Vagina (tissue), 2 donors: ENCODE measurements at places on chromosomes 3 and 15. TPM values are rescaled to one million over a fixed set of nuclear protein-coding genes. Genes with fewer than 3 reads are reported as not detected.

DNA sequence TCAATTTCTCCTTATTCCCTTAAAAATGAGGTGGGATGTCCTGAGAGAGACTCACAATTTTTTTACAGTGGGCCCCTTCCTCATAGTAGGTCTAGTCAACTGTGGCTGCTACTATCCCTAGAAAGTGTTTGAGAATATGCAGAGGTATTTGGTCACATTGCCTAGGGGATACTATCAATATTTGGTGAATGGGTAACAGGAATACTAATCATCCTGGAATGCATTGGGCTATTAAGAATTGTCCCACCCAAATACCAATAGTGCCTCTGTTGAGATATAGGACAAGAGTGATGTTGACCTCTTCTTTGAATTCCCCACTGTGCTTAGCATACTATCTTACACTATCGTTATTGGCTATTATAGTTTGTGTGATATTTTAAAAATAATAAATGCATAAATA lies 389.4 kb downstream of the DIPK2A start:
- H3K27me3 ChIP-seq = no peaks in the 10 kb centered on the region
- H3K36me3 ChIP-seq = no peaks in the 10 kb centered on the region
- no peak for DNase-seq

ALDH1L1 gene
- 19.2 TPM for total RNA-seq

DNA sequence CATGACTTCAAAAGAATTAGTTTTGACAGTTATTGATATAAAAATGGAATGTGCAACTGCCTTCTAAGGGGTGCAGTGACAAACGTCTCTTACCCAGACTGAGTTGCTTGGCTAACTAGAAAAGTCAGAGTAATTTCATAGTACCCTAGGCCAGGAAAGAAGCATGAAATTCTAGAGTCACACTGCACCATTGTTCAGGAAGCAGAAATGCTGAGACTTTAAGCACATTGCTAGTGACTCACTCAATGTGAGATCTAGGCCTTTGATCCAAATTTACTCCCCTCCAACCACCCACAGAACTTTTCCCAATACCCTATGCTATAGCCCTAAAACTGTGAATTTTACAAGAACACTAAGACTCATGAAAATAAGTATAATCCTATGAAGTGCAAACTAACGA lies 110.8 kb downstream of the DUT start:
- peaks cover 10% of the 10 kb centered on the region for H3K4me1 ChIP-seq
- no peak overlapping the region for H3K27ac ChIP-seq
- H3K27me3 ChIP-seq = no peaks in the 10 kb centered on the region
- H3K4me3 ChIP-seq = no peak overlapping the region

DNA sequence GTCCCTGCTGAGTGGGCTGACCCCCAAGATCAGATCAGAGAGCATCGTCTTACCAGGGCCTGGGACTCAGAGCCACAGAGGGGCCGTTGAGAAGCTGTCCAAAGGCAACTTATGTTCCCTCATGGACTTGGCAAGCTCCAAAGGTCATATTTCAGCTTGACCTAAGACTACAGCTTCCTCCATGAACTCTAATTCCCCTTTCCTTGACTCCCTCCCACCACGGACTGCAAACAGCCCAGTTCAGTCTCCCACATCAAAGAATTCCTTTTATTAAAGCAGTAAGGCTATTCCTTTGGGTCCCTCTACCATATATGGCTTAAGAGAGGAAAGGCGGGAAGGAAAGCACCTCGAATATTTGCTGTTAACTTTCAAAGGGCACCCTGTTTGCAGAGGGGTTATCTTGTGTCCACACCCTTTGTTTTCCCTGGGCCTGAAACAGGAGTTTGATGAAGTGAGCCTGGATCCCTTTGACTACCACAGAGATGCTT lies 146.1 kb upstream of the THBS1 start:
- no peak overlapping the region for H3K27ac ChIP-seq
- no peaks in the 10 kb centered on the region for H3K36me3 ChIP-seq
- H3K4me3 ChIP-seq = no peak overlapping the region
- H3K27me3 ChIP-seq = no peaks in the 10 kb centered on the region
- DNase-seq = no peak
- H3K4me1 ChIP-seq = peaks cover 28% of the 10 kb centered on the region

- H3K36me3 ChIP-seq = no peaks in the 10 kb centered on the region
- H3K27me3 ChIP-seq = no peaks in the 10 kb centered on the region
- no peak overlapping the region for H3K4me3 ChIP-seq
- H3K4me1 ChIP-seq = no peaks in the 10 kb centered on the region
- no peak overlapping the region for H3K27ac ChIP-seq
- no peak for DNase-seq
Measured at GRCh38 chr3:117150628-117151027, 441.0 kb downstream of the TUSC7 start.

DNA sequence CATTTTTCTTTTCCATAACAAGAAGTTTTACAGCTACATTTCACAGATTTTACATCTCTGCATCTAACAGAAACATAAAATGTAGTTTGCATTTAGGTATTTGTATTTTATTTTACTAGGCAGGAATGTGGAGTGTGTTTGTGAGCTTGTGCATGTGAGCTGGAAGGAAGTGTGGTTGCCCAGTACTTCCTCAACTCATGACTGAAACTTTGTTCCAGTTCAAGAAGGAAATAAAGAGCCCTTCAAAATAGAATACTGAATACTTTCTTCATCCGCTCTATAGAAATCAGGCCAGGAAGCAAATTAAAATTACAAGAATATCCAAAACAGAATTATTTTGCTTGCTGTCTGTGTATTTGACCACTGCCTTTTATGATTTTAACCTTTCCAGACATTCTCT lies 81.3 kb downstream of the CHL1 start:
- no peak for DNase-seq

- no peak overlapping the region for H3K4me3 ChIP-seq
- H3K27me3 ChIP-seq = no peaks in the 10 kb centered on the region
- H3K4me1 ChIP-seq = no peaks in the 10 kb centered on the region
- no peaks in the 10 kb centered on the region for H3K36me3 ChIP-seq
Measured at GRCh38 chr3:51280176-51280575, 104.9 kb upstream of the MANF start.

DNA sequence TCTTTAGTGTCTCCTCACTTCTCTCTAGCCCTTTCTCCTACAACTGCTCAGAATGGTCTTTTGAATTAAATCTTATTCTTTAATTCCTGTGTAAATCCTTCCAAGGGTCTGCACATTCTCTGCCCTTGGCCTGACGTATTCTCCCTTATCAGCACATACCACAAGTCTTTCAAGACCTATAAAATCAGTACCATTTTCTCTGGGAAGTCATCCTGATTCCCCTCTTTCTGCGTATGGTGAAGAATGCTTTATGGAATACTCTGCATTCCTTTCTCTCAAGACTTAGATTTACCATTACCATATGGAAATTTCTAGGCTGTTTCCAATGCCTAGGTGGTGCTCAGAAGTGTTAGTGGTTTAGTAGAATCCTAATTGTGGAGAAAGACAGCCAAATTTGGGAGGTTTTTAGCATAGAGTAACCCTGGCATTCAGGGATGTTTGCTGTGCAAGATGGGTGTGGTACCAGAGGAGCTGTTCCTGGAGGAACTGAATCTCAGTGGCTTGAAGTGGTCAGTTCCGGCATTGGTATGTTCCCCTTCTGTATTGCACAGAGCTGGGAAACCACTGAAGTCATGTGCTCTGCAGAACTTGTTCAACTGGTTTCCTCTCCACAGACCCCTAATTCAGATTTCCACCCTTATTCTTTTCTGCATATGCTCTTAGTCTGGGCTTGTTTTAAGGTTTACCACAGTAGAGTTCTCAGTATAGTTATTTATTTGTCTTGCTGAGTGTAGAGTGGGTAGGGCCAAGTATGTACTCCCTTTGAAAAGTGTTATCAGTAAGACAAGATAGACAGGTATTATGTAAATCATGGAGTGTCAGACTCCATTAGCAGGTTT lies 24.5 kb downstream of the IQGAP1 start:
- no peak for DNase-seq
- H3K27me3 ChIP-seq = no peaks in the 10 kb centered on the region
- no peak overlapping the region for H3K4me3 ChIP-seq
- H3K36me3 ChIP-seq = no peaks in the 10 kb centered on the region
- H3K4me1 ChIP-seq = peaks cover 55% of the 10 kb centered on the region
- H3K27ac ChIP-seq = peak overlapping the region; percentile 6

- H3K4me1 ChIP-seq = peaks cover 48% of the 10 kb centered on the region
- H3K27me3 ChIP-seq = no peaks in the 10 kb centered on the region
- no peaks in the 10 kb centered on the region for H3K36me3 ChIP-seq
- H3K4me3 ChIP-seq = no peak overlapping the region
- H3K27ac ChIP-seq = no peak overlapping the region
- DNase-seq = no peak
Measured at GRCh38 chr3:58352626-58353025, 19.9 kb downstream of the PXK start.

GRCh38 chr3:141851411-141851810 lies 25.0 kb upstream of the ATP1B3 start:
- H3K27me3 ChIP-seq = no peaks in the 10 kb centered on the region
- H3K27ac ChIP-seq = no peak overlapping the region
- DNase-seq = no peak
- no peak overlapping the region for H3K4me3 ChIP-seq

DNA sequence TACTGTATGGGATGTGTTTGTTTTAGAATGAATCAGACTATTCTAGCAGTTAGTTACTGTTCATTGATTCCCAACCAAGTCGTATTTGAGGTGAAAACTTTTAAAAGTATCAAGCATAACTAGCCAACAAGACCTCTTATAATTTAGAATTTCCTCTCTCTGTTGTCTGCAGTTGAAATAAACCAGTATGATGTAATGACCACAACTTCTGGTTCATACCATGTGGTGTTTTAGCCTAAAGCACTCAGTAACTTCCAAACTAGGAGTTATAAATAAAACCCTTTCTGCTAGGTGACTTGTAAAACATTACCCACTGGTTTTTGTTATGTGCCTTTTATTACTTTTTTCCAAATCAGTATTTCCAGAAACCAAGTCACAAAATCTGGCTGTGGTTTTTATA lies 19.8 kb upstream of the P2RY12 start:
- no peak for DNase-seq
- H3K27me3 ChIP-seq = no peaks in the 10 kb centered on the region
- no peak overlapping the region for H3K27ac ChIP-seq
- H3K4me1 ChIP-seq = no peaks in the 10 kb centered on the region

LTK gene
- 1.5 TPM for total RNA-seq

DNA sequence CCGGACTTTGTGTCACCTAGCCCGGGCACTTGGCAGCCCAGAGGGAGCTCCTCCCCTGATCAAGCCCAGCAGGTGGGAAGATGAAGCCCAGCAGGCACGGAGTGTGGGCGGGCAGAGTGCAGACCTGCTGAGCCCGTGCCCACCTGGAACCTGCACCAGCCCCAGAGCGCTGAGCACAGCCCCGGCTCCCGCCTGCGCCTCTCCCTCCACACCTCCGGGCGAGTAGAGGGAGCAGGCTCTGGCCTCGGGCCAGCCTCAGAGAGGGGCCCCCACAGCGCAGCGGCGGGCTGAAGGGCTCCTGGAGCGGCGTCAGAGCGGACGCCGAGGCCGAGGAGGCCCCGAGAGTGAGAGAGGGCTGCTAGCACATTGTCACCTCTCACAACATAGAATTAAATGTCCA lies 257.7 kb downstream of the VGLL3 start:
- no peak for DNase-seq
- no peak overlapping the region for H3K27ac ChIP-seq
- H3K4me3 ChIP-seq = no peak overlapping the region
- H3K27me3 ChIP-seq = no peaks in the 10 kb centered on the region
- H3K4me1 ChIP-seq = no peaks in the 10 kb centered on the region

GRCh38 chr3:70189884-70190473 lies 122.5 kb downstream of the MDFIC2 start:
- no peaks in the 10 kb centered on the region for H3K36me3 ChIP-seq
- H3K4me3 ChIP-seq = no peak overlapping the region
- no peak for DNase-seq
- H3K27me3 ChIP-seq = no peaks in the 10 kb centered on the region
- no peaks in the 10 kb centered on the region for H3K4me1 ChIP-seq

DNA sequence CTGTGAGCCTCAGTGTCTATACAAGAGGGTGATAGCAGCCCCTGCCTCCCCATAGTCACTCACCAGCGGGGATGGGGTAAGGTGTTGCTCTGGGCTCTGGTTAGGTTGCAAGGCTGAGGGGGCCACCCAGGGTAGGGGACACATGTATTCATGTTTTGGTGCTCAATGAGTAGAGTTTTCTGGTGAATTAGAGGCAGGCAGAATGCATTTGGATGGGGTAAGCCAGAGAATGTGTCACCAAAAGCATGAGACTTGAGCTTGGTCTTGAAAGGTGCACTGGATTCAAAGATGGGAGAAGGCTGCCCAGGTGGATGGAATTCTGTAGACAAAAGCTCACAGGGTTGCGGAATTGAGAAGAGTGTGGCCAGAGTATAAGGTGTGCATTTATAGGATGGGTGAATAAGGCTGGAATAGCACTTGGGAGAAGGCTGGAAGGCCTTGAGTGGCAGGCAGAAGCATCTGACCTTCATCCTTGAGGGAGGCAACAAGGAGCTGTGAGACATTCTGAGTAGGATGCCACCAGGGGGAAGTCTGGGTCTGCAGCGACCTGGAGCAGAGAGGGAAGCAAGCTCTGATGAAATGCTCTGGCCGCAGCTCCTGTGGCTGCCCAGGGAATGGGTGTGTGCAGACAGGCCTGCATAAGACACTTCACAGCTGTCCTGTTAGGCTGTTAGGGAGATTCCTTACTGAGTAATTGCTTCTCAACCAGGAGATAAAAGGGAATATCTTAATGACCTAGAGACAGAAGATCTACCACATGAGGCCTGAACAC lies 149.6 kb downstream of the CHDH start:
- H3K36me3 ChIP-seq = no peaks in the 10 kb centered on the region
- no peak overlapping the region for H3K4me3 ChIP-seq
- H3K27me3 ChIP-seq = no peaks in the 10 kb centered on the region
- no peak overlapping the region for H3K27ac ChIP-seq
- no peaks in the 10 kb centered on the region for H3K4me1 ChIP-seq
- DNase-seq = no peak

DNA sequence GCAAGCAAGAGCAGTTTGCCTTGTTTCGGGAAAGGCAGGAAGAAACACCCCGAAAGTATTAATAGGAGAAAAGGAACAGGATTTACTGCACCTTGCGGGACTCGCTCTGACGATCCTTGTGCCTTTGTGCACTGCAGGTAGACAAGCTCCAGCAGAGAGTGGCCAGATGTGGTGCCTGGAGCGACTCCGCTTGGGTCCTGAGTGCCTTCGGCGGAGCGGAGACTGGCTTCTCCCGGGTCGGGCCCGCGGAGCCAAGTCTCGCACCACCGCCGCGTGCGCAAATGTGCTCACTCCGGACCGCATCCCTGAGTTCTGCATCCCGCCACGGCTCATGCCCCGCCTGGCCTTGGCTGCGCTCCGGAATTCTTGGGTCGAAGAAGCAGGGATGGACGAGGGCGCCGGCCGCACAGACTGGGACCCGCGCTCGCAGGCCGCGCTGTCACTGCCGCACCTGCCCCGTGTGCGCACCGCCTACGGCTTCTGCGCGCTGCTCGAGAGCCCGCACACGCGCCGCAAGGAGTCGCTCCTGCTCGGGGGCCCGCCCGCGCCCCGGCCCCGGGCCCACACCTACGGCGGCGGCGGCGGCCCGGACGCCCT lies 769 bp downstream of the C2CD4A start:
- H3K4me1 ChIP-seq = peaks cover 24% of the 10 kb centered on the region
- H3K36me3 ChIP-seq = no peaks in the 10 kb centered on the region
- no peak for DNase-seq

TMEM266 gene
- total RNA-seq = not detected
